SK-N-SH treated with all-trans-retinoic acid at 6 μM for 48 hours (cell line): ENCODE measurements at places on chromosomes 13 and 19.
A peak's percentile ranks its signal among the peaks of the same experiment; 100 is the strongest.

- no peak for ATAC-seq
Observed at GRCh38 chr13:49827336-49827735, 34.9 kb upstream of the KPNA3 start.

- ATAC-seq, result no peak
Observed at GRCh38 chr19:18291019-18291524, 9.7 kb upstream of the JUND start.

- ATAC-seq, result no peak
Observed at GRCh38 chr13:31951215-31951678, 80.3 kb upstream of the FRY start.

DNA sequence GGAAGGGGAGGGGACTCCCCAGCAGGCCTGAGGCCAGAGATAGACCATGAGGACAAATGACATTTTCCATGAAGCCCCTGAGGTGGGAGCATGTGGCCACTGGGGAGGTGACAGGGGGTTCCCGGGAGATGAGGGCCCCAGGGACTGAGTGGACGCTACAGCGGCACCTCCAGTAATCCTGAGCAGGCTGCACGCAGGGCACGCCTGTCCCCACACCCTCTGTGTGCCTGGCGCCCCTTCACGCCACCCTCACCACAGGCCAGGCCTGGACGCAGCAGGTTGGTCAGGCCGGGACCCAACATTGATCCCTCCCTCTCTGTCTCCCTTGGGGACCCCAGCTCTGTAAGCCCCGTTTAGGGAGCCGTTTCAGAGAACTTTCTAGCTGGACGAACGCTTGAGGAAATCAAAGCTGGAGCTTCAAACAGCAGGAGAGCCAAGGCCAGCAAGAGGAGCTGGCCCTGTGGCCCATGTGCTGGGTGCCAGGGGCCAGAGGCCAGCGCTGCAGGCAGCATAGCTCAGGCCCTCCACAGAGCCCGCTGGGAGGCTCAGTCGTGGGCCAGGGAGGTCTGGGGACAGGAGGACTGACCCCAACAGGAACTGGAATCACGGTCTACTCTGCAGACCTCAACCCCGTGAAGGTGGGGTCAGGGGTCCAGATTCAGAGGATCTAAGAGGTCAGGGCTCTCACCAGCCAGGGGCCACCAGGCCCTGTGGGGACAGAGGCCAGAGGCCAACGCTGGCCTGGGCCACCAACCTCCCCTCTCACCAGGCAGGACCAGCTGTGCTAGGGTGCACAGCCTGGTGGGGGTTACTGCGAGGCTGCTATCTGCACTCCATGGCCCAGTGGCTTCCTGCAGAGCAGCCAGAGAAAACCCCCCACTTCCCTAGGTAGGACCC is 14.6 kb downstream of the LSM4 start:
- no peak for ATAC-seq

DNA sequence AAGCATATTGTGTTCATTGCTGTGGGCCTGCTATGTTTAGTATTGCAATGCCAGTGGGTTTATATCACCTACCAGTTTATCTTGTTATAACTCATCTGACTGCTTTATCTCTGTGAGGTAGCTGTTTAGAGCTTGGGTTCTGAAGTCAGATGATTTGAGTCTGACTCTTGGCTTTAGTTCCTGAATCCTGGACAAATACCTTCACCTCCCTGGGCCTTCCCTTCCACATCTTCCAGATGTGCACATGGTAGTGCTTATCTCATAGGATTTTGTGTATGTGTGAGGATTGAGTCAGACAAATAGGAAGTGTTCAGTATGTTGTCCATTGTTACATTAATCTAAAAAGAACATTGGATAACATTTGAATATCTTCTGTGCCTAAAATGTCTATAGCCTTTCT is 63.5 kb upstream of the ANKRD10 start:
- ATAC-seq, result no peak

DNA sequence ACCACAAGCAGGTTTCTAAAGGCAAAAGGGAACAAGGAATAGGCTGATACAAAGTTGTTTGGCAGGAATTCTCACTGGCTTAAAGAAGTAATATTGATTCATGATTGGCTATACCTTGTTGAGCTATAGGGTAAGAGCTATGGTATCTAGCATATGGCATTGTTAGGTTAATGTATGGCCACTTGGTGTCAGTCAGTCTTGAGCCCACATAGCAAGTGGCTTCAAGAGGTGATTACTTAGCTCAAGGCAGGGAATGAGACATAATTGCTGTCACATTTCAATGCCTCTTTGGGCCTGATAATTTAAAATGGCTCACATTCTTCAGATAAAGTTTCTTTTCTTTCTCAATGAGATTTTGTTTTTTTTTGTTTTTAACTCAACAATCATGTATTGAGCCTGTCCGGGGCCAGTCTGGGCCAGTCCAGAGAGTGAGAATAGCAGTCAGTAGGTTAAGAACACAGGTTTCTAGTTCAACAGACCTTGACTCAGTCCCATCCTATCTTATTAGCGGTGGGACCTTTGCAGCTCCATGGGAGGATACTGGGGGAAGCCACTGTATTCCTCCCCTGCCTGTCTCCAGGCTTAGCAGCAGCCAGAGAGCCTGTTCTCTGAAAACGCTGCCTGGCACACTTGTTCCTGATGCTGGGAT is 45.8 kb upstream of the RCBTB2 start:
- ATAC-seq, result no peak

DNA sequence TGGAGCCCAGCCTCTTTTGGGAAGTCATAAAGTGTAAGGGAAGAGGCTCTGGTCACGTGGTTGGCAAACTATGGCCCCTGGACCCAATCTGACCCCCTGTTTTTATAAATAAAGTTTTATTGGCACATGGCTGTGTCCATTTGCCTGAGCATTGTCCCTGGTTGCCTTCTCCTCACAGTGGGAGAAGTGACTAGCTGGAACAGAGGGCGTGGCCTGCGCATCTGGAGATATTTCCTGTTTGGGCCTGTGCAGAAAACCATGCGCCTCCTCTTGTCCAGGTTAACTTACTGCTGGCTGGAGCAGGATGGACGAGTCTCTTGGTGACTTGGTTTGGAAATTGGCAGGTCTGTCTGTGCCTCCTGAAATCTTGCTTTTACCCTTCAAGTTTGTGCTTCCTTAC is 48.3 kb downstream of the KDM4B start:
- ATAC-seq, result no peak

GRCh38 chr19:51020988-51021651 is 1.6 kb upstream of the KLK10 start:
- ATAC-seq, result peak; percentile 69

DNA sequence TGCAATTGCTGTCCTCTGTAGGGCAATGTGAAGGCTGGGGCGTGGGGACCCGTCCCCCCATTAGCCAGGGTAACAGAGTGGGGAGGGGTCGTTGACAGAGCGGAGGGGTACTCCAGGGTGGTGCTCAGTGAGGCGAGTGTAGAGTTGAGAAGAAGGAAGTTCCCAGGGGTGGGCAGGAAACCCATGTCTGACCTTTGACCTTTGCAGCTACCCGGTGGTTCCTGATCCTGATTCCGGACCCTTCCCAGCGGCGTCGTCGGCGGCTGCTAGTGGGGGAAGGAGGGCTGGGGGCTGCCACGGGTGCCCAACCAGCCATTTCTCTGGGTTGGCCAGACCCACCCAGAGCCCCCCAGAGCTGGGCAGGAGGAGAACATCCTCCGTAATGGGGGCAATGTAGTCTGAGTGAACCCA is 2.1 kb upstream of the PLVAP start:
- no peak for ATAC-seq

DNA sequence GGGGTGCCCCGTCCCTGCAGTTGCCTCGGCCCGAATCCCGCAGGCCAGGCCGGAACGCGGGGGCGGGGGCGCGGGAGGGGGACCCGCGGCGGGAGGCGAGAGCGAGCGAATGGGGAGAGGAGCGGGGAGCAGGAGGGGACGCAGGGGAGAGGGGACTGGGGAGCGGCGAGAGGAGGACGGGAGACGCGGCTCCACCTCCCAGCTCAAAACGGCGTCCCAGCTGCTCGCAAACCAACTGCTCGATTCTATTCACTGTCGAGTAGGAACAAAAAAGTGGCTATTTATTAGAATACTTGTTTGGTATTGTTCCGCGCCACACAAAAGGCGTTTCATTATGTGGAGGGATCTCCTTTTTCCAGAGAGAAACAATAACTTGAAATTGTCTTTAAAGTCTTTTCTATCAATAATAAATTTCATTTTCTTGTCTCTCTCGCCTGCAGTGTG is 10.6 kb upstream of the SOX1 start:
- ATAC-seq, result no peak

DNA sequence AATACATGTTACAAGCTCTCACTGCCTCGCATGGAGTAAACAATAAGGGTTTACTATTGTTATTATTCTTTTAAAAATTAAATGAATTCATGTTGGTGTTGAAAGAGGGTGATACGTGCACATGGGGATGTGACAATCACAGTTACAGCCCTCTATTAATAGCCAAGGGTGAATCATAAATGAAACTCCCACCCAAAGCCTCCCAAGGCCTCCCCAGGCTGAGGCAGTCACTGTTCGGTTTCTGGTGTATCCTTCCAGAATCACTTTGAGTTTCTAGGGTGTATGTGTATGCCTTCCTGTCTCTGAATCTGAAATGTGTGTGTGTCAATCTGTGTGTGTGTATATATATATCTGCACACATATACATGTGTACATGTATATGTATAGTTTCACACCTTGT is 73.4 kb downstream of the AKAP11 start:
- no peak for ATAC-seq

DNA sequence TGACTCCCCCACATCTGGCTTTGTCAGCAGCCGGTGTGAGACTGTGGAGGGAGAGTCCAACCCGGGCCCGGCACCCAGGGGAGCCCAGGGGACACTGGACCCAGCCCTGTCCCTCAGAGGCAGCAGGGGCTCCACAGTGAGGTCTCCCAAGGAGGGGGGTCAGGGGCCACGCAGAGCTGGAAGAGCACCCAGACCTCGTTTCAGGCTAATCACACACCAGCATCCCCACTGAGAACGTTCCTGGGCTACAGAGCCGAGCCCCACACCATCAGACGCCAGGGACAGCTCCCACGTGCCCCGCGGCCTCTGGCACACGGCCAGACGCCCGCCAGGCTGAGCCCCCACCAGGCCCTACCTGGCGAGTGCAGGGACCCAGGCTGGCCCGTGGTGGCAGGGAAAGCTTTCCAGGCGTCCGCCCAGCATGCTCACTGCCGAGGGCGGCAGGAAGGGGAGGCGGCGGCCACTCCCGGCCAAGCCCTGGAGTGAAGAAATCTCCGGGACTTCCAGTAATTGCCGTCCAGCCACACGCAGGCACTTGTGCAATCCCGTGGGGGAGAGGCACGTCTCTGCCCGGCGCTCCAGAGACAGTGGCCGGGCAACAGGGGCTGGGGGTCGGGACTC is 19.2 kb downstream of the SBNO2 start:
- peak; percentile 22; the same call in 2 of the 3 replicates for ATAC-seq

- ATAC-seq, result peak; percentile 78
Observed at GRCh38 chr19:35509861-35510625, 3.4 kb downstream of the DMKN start.

DNA sequence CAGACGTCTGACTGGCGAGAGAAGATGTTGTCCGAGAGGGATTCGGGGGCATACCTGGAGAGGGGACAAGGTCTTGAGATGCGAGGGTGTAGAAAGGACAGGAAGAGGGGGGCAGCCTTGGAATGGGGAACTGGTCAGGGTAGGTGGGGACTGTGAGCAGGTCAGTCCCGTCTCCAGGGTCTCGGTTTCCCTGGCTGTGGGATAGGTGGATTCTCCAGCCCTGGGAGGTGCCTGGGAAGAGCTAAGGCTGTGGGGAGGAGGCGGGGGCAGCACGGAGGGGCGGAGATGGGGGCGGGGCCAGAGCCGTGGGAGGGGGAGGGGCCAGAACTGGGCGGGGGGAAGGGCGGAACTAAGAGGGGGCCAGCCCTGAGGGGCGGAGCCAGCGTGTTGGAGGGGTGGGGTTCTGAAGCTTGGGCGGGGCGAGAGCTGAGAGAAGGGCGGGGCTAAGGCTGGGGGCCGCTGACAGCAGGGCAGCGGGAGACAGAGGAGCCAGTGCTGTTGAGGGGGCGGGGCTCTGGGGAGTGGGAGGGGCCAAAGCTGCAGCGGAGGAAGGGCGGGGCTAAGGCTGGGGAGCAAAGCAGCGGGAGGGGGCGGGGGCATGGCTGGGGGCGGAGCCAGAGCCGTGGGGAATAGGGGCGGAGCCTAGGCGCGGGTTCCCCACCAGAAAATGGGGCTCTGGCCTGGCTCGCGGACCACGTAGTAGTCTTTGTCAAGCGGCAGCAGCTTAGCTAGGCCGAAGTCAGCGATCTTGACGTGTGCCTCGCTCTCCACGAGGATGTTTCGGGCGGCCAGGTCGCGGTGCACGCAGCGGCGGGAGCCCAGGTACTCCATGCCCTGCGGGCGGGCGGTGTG is 9.5 kb upstream of the INSL3 start:
- peak; percentile 90 for ATAC-seq

GRCh38 chr13:47859165-47859564 is 141.9 kb downstream of the SUCLA2 start:
- ATAC-seq, result peak; percentile 66

- ATAC-seq, result no peak
Observed at GRCh38 chr19:17351815-17352435, 14.6 kb downstream of the GTPBP3 start.

- no peak for ATAC-seq
Observed at GRCh38 chr13:87666831-87667230, 4.3 kb upstream of the SLITRK5 start.

DNA sequence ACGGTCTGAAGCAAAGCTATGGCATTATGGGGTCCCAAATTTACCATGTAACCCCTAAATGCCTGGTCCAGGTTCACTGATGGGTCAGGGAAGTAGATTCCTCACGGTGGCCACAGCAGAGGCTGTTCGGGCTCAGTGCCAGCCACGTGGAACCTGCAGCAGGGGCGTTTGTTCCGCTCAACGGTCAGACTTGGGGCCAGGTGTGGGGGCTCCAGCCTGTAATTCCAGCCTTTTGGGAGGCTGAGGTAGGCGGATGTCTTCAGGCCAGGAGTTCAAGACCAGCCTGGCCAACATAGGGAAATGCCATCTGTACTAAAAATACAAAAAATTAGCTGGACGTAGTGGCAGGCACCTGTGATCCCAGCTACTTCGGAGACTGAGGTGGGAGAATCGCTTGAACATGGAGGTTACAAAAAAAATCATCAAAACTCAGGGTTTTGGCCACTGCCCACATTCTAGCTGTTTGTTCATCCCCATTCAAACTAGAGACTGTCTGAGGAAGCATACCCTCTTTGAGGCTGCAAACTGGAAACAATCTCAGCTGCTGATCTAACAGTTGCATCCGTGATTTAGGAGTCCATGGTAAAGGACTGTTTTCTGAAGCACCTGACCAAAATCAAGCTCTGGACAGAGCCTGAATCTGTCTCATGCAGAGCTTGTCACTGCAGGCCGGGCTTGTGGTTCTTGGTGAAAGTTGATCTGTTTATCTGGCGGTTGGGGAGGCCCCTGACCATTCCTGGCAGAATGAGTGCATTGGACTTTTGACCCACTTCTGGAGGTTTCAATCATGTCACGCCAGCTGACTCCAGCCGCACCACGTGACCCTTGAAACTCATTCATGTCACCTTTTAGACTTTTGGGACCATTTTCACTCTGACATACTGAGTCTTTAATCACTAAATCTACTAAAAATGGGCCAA is 30.2 kb upstream of the ZNF331 start:
- no peak for ATAC-seq

DNA sequence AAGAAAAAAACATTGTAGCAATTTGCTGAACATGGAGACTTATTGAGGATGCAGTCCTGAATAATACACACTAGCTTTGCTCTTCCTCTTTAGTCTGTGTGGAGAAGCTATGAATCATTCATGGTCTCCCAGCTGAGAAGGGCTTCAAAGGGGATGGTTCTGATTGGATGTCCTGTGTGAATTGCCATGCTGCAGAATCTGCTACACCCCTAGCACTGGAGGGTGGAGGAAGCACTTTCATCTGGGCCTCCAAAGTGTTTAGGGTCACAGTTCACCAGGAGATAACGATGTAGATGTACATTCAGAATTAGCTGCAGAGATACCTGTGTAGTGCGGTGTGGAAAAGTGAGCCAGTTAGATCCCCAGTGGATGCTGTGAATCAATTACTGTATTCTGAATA is 321.1 kb upstream of the EDNRB start:
- no peak for ATAC-seq
